AG09319 (cell line): ENCODE measurements at places on chromosomes 6 and 20.

- DNase-seq: no peak
These were observed 286.9 kb downstream of the PTPRK start for GRCh38 chr6:128233531-128233930.

DNA sequence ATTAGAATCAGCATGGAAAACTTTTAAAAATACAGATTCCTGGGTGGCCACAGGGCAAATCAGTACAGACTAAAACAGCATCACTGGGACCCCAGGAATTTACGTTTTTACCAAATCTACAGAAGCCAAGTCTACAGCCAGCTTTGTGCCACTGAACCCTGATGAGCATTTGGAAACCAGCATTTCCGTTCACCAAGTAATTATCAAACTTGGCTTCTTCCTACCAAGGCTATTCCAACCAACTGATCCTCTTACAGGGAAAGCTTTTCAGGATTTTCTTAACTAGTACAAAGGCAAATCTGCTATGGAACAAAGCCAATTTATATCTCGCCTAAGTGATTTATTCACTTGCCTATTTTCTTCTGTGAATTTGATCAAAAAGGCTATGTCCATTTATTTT is 47.0 kb downstream of the PLAGL1 start:
- no peak for DNase-seq

DNA sequence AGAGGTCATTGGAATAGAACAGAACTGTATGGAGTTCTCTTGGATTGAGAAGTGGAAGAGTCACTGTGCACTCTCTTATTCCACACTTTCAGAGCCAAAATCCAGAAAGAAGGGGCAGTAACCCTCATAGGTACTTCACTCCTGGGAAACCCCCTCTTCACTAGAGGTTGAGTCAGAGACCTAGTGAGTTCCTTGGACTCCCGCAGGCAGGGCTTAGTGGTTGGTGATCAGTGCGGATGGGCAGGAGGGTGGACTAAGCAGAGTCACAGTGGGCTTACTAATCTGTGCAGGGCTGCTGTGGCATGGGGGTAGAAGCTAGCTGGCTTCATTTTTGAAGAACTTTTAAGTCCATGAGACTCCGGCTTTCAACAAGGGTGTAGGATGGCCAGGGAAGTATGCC is 95.0 kb upstream of the MLN start:
- DNase-seq: no peak

- no peak for DNase-seq
These were observed 6.1 kb downstream of the UBE2J1 start for GRCh38 chr6:89346433-89346832.

GRCh38 chr6:1554476-1555310 is 55.0 kb upstream of the FOXC1 start:
- peak; percentile 14 for DNase-seq

DNA sequence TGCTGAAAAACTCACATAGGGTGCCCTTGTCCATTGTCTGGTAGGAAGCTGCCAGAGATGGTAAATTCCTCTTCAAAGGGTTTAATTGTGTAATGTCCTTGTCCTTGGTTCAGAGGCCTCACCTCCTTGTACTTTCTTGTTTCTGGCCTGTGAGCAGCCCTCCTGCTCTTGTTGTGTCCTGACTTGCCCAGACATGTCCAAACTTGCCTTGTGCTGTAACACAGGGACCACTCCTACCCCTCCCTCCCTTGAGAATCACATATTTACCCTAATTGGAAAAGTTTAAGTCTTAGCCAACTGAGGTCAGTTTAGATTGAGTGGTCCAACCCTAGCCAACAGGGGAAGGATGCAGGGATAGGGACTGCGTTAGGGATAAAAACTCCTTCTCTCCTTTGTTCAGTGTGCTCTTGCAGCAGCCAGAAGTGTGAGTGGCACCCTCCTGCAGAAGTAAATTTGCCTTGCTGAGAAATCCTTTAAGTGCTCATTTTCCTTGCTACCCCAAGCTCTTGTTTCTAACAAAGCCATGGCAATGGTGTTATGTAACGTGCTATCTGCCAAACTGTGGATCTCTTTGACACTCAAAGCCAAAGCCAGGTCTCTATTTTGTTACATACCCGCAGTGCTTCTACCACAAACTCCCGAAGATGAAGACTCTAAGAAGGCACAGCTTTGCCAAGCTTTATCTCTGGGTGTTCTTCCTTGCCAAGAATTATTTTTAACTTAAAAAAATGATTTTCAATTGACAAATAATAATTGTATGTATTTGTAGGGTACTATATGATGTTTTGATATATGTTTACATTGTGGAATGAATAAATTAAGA is 414.5 kb downstream of the ESR1 start:
- DNase-seq: no peak

DNA sequence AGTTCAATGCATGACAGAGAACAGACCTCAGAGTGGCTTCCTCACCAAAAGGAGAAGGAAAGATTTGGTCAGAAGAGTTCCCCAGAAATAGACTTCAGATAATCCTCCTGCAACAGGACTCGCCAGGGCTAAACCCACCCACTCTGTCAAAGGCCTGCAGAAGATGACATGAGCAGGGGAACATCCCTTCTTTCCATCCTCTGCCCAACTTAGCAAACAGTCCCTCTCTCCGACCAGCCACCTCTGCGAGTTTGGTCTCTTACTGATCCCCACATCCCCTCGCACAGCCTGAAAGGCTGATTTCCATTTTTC is 7.5 kb downstream of the NFATC2 start:
- no peak for DNase-seq

GRCh38 chr6:132259070-132259469 is 142.2 kb downstream of the MOXD1 start:
- no peak for DNase-seq

GRCh38 chr6:37800703-37801604 is 18.6 kb upstream of the ZFAND3 start:
- DNase-seq: no peak

GRCh38 chr6:129936329-129937165 is 75.4 kb upstream of the TMEM244 start:
- DNase-seq: peak; percentile 24

- DNase-seq: no peak
These were observed 173.0 kb upstream of the JAG1 start for GRCh38 chr20:10846766-10847165.
